ENCODE measurements at places on chromosomes 13 and 19.

DNA sequence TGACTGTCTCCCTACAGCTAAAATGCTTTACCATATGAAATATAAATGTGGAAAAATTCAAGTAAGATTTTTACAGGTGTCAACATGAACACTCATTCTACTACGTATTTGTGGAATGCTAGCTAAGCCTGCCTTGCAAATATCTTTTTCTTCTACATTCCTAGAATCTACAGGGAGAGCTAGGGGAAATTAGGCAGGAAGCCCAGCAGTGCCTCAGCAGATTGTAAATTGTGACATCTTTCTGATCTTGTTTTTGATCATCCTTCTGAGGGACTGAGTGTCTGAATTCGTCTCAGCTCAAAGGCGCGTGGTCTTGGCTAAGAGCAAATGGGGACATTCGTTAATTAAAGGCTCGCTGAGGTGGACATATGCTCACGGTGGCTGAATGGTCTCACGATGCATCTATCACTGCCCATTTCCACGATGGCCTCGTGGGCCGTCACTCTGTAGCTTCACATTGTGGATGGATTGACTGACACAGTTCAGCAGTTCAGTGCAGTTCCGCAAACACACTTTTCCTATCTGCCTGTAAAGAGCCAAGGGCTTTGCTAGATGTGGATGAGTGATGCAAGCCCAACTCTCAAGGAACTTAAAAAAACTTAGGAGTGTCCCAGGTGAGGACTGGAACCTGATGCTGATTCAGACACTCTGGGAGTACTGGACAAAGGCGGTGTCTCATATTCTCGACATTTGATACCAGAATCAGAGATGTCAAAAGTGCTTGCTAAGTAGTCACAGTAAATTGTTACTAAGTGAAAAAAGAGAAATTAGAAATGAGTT lies 562.5 kb downstream of the EFNB2 start:
- no peak for DNase-seq

GRCh38 chr13:76512721-76513145 lies 373.5 kb downstream of the KCTD12 start:
- DNase-seq, result no peak

GRCh38 chr13:67505376-67505775 lies 275.2 kb upstream of the PCDH9 start:
- DNase-seq, result no peak

GRCh38 chr13:19663416-19663979 lies 30.0 kb downstream of the MPHOSPH8 start:
- DNase-seq, result no peak

DNA sequence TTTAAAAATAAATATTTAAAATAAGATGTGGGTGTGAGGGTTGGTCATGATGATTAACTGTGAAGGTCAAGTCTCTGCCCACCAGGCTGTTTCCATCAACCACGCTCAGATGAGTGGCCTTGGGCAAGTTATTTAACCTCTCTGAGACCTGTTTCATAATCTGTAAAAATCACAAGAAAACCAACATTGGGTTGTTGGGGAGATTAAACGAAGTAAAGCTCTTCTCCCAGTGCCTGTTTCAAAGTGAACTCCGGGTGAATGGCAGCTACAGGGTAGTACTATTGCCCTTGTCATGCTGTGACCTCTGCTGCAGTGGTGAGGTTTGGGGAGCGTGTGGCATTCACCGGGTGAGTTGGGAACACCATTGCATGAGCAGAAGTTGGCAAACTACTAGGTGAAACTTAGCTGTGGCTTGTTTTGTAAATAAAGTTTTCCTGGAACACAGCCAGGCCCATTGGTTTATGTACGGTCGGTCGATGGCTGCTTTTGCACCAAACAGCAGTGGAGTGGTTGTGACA lies 153.2 kb downstream of the USP12 start:
- DNase-seq, result no peak

GRCh38 chr19:53812335-53812734 lies 11.8 kb downstream of the NLRP12 start:
- DNase-seq, result no peak
